Activated T-cell treated with anti-CD3 and anti-CD28 coated beads for 1 hour (primary cell): ENCODE measurements at places on chromosomes 1 and 21.

DNA sequence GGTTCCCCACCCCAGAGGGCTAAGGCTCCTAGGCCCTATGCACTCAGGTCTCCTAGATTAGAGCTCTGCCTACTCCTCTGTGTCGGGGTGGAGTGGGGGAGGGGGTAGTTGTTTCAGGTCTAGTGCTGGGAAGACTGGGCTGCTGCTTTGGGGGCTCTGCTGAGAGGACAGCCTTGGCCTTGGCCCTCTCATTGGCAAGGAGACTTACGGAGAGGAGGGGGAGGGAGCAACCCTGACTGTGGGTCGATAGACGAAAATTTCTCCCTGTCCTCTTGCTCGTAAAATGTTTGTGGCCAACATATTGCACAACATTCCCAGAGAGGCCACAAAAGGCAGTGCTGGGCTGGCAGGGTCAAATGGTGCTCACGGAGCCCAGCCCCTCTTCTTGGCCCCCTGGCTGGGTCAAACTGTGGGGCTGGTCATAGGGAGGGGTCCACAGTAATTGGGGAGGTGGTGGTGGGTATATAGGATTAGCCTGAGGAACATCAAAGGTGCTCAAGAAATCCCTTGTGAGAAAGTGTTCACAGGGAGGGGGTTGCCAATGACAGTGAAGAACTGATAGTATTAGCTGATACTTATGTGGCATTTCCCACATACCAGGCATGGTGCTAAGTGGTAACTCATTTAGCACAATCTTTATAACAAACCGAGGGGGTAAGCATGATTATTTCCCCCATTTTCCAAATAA lies 8.5 kb upstream of the DMBX1 start:
- no peak for DNase-seq

GRCh38 chr1:21449906-21450305 lies 10.0 kb downstream of the NBPF3 start:
- no peak for DNase-seq

GRCh38 chr1:230632273-230632873 lies 9.9 kb upstream of the COG2 start:
- DNase-seq, result no peak

DNA sequence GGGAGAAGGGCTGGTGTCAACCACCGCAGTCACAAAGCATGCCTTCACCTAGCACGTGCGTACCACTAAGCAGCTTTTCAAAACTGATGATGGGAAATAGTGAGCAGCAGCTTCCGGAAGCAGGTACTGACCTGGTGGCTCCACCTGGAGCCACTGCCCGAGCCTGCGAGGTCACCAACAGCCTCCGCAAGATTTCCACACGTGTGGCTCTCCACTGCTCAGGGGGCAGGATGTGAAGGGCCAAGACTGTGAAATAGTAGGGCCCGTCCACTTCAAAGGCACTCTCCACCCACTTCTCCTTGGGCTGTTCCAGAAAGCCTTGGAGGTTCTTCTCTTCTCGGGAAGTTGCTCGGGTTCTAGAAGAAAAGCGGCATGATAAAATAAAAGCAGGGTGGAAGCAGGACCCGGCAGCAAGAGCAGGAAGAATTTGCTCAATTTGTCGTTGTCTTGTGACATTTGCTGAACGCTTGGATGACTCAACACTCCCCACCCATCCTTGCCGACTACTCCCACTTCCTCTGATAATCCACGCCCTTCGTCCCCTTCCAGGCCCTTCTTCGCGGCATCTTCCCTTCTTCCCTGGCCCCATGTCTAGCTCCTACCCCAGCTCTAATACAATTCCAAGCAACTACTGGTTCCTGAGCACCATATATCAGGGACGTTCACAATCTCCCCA lies 124.9 kb upstream of the IFFO2 start:
- DNase-seq, result no peak

- DNase-seq, result no peak
Measured at GRCh38 chr1:85943526-85943925, 213.0 kb downstream of the COL24A1 start.

DNA sequence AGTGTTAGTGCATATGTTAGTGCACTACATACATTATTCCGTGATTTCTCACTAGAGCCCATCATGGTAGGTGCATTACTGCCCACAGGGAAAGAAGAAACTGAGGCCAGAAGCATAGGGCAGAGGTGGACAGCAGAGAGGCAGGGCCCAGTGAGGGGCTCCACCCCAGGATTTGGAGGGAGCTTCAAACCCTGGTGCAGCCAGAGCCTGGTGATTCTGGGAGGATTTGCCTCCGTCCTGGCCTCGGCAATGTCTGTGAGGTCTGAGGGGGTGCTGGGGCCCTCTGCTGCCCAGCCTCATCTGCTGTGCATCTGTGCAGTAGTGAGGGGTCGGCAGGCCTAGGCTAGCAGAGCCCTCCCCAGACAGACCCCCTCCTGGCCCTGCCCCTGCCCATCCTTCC lies 22.8 kb downstream of the PPFIA4 start:
- DNase-seq, result no peak

DNA sequence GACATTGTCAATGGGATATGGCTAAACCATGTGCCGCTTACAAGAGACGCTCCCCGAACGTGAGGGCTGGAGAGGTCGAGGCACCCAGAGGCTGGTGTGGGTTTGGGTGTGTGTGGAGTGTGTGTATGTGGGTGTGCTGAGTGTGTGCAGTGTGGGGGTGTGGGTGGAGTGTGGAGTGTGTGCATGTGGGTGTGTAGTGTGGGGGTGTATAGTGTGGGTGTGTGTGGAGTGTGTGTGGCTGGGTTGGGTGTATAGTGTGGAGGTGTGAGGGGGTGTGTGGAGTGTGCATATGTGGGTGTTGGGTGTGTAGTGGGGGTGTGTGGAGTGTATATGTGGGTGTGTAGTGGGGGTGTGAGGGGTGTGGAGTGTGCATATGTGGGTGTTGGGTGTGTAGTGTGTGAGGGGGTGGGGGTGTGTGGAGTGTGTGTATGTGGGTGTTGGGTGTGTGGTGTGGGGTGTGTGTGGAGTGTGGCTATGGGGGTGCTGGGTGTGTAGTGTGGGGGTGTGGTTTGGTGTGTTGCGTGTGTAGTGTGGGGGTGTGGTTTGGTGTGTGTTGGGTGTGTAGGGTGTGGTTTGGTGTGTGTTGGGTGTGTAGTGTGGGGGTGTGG lies 42.2 kb downstream of the SLC19A1 start:
- DNase-seq, result no peak

- no peak for DNase-seq
Measured at GRCh38 chr21:17536381-17536780, 23.5 kb downstream of the CXADR start.

DNA sequence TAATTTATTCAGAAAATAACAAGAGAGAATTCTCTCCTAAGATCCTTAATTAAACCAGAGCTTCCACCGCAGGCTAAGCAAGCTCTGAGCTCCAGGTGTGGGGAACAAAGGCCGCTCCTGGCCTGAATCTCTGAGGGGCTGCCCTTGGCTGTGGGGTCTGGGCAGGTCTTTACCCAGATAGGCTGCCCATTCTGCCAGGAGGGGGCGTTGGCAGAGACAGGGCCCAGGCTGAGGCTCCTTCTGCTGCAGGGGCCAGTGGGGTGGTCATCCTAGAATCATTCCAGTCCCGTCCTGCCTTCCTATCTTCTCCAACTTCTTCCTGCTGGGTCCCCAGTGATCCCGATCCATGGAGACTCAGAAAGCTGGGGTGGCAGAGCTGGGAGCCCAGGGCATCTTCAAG lies 82.9 kb upstream of the POU3F1 start:
- no peak for DNase-seq

DNA sequence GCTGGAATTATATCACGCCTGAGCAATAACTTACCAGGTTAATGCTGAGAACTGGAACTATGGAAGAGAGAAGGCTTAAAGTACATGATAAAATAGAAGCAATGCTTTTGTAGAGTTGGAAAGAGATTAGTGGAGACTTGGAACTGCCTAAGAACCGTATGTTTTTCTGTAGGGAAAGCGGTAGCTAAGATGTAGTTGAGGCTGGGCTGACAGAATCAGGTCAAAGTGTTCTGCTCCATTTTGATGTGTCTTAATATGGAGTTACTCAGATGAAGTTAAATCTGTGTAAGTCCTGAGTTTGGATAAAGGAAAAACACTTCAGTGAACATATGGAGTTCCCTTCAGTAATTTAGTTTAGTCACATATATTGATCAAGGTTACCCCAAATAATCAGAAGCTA lies 860.9 kb upstream of the CXADR start:
- DNase-seq, result no peak

- DNase-seq, result no peak
Measured at GRCh38 chr21:14734191-14734590, 188.1 kb upstream of the SAMSN1 start.

- no peak for DNase-seq
Measured at GRCh38 chr1:111556325-111557037, 53.0 kb upstream of the ADORA3 start.

DNA sequence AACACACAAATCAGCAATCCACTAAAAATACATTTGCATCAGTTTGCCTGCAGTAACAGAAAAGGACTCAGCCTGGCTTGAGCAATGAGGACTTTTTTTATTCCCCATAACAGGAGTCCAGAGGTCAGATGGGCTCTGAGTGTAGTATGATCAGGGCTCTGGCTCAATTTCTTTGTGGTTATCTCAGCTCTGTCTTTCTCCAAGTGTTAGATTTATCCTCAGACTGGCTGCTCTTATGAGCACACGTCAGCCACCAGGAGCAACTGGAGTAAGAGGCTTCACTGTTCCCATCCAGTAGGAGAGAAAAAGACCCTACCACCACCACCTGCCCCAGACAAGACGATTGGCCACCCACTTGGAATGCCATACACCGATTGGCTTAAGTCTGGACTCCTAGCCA lies 36.2 kb upstream of the KLHDC7A start:
- no peak for DNase-seq

DNA sequence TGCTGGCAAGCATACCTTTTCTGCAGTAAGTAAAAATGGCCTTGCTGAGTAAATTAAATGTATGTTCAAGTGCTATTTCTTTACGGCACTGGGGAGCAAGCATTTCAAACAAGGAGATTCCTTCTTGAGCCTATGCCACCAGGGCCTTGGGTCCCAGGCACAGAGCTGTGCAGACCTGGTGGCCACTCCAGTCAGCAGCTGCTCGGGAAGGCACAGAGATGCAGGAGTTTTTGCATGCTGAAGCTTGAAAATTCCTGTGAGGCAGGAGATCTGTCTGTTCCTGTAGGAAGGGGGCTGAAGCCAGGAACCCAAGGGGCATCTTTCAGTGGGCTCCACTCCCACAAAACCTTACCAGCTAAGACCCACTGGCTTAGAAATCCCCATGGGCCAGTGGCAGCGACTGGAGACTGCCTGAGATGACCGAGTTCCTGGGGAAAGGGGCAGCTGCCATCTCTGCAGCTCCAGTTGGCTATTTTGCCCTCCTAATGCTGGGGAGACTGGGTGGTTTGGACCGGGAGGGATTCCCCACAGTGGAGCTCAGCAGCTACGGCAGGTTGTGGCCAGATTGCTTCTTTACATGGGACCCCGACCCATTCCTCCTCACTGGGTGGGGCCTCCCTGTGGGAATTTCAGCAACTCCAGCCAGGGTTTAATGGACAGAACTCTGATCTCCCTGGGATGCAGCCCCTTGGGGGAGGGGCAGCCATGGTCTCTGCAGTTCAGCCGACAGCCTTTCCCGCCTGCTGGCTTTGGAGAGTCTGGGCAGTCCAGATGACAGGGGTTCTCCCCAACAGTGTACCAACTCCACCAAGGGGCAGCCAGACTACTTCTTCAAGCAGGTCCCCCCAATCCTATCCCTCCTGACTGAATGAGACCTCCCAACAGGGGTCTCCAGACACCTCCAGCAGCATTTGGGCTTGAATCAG lies 8.4 kb upstream of the PGBD2 start:
- DNase-seq, result no peak
